ENCODE measurements at places on chromosomes 7 and 10.

DNA sequence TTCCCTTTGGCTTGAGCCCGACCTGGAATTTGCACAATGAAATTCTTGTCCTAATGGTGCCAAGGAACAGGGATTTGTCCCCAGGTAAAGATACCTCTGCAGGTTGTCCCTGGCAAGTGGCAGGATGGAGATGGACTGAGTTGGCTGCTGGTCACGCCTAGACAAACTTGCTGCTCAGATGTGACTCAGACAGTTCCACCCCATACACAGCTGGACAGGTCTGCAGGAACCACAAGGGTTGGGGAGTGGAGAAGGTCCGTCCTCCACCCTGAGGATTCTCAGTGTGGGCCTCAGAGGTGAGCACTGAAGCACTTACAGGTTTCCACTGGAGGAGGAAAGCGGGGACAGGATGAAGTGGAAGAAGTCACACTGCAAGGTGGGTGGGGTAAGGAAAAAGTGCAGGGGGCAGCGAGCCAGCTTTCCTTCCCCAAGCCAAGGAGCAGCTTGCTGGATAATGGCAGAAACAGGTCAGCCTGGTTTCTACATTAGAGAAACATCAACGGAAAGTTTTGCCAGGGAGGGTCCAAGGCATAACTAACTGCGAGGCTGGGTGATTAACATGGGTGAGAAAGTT, 20.5 kb downstream of the ITPRIP start:
- DNase-seq: no peak

DNA sequence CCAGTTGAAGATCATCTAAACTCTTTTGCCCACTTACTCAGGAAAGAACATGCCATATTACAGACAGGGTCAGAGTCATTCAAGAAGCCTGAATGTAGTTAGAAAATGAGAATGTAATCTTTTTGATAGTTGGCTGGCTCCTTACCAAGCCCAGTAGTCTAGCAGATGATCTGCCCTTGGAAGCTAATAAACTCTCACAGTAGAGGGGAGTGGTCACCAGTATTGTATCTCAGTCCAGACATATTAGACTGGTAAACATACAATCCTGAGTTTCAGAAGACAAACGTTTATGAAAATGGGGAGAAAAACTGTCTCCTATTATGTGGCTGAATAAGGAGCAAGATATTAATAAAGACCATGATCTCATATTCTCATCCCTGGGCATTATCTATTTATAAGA, 65.3 kb downstream of the SEPTIN7 start:
- DNase-seq: no peak

DNA sequence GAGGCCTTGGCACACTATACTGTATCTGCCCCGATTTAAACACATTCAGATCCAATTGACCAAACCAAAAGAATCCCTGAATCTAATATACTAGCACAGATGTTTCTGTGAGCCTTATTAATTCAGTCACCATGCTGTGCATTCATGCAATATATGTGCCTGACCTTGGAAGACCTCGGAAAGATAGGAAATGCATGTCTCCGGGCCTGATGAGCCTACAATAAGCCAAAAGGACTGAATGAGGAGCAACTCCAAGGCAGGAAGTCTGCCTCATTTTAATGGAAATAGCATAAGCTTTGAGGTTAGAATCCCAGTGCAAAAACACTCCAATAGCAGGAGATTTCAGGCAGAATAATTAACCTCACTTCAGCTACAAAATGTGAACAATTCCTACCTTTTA, 316.7 kb downstream of the LRRTM3 start:
- DNase-seq: no peak

DNA sequence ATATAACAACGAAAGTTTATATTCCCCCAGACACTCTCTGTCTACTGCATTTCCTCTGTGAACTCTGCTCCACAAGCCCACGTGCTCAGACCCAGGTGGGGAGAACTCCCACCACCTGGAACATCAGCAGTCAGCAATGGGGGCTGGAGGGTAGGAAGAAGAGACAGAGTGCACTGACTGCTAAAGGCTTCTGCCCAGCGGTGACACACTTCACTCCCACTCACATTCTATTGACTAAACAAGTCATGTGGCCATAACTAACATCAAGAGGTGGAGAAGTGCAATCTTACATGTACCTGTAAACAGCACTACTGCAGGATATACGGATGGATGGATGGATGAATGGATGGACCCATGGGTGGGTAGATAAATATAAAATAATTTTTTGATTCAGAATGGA, 122.2 kb downstream of the MPP7 start:
- DNase-seq: no peak

GRCh38 chr10:122541541-122542002, 19.0 kb upstream of the DMBT1 start:
- DNase-seq: peak; percentile 9

GRCh38 chr7:73799282-73800141, 29.4 kb upstream of the CLDN3 start:
- no peak for DNase-seq

GRCh38 chr7:105656922-105657521, 75.7 kb upstream of the EFCAB10 start:
- DNase-seq: peak; percentile 18

DNA sequence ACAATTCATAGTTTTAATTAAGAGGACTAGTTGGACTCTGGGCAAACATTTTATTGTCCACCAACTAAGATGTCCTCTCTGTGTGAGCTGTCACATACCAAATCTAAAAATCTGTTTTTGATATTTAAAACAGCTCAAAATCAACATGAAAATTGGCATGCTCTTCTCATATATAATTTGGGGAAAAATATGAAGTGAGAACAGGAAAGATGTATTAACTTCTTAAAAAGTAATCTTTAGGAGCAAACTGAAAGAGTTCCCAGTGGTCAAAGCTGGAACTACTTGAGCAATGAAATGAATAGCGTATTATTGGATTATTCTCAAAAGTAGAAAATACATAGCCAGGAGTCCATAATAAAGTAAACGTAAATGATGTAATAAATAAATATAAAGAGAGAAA, 147.2 kb downstream of the DYNC1I1 start:
- no peak for DNase-seq

GRCh38 chr10:24715246-24715769, 8.4 kb downstream of the ARHGAP21 start:
- no peak for DNase-seq

DNA sequence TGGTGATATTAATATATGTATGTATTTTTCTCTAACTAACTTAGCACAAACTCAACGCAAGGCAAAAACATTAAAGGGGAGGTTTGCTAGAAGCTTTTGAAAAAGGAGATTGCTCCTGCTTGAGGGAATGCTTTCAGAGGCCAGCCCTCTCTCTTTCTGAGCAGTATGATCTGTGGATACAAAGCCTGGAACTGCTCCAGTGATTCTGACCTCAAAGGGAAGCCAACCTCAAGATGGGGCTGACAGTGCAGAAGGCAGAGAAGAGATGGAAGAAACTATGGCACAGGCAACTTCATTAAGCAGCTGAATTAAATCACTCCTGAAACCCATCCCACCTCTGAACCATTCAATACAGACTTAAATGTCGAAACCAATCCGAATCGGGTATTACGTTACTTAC, 102.4 kb downstream of the USP6NL start:
- DNase-seq: no peak

GRCh38 chr7:3380886-3381685, 80.0 kb downstream of the SDK1 start:
- DNase-seq: no peak
